ENCODE measurements at places on chromosomes 7 and 10.

DNA sequence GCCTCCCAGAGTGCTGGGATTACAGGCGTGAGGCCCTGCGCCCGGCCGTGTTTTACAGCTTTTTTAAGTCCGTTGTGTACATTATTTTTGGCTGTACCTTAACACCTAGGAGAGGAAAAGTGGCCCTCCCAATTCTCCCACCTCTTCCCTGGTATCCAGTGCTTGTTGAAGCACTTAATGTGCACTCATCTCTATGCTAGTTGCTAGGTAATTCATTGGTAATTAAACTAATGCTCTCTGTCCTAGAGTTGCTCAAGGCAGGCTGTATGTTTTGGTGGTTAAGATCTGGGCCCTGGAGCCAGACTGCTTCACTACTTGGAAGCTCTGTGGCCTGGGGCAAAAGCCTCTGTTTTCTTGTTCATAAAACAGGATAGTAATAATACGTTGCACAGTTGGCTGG lies 19.6 kb downstream of the AVPI1 start:
- no peak for DNase-seq

- DNase-seq, result no peak
These were observed 733.1 kb upstream of the C7orf33 start for GRCh38 chr7:147857152-147858140.

DNA sequence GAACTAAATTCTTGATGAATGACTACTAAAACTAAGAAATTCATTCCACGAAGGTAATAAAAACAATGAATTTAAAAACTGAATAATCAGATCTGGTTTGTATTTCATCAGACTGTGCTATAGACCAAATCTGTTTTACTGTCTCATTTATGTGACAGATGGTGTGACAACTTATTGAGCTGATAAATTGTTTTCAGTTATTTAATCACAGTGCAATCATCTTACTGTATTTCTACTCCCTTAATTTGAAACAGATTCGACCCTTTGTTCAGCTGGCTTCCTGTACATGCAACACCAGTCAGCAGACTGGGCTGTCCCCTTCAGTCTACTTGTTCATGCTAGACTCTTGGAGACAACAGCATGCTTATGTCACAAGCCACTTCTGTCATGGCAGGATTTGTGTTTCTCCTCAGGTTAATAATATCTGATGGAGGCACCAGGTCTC lies 150.9 kb downstream of the MBL2 start:
- DNase-seq, result peak; percentile 25

GRCh38 chr7:26443751-26444150 lies 152.1 kb downstream of the SNX10 start:
- no peak for DNase-seq

- no peak for DNase-seq
These were observed 355.3 kb upstream of the NPVF start for GRCh38 chr7:25583621-25584020.

DNA sequence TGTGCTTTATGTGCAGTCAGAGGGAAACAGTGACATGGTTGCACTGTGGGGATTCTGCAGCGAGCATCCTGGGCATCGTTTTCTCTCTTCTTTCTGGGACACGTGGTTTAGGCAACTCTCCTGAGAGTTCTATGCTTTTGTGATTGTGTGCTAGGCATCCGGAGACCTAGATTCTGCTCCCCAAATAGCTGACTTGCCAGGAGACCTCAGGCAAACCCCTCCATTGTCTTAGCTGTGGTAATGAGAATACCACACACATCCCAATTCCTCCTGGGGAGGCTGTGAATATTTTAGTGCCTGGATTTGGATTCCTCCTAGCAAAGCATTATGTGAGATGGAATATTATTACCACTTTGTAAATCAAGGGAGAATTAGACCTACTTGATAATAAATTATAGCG lies 611.9 kb upstream of the C7orf33 start:
- DNase-seq, result no peak

DNA sequence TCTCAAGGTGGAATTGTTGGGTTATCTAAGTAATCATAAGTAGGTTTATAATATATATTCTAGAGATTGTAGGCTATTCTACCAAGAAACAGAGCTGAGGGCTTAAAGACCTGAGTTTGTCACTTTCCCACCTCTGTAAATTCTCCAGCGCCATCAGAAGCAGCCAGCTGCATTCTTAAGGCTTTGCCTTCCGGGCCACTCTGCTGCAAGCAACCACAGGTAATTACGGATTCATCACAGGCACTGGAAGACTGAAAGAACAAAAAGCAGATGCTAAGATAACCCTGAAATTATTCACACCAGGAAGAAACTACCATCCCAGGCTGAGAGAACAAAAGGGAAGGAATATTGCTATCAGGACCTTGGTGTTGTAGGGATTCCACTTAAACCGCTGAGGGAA lies 137.8 kb upstream of the JCAD start:
- no peak for DNase-seq

GRCh38 chr10:4569151-4569550 lies 256.9 kb upstream of the AKR1E2 start:
- DNase-seq, result no peak

DNA sequence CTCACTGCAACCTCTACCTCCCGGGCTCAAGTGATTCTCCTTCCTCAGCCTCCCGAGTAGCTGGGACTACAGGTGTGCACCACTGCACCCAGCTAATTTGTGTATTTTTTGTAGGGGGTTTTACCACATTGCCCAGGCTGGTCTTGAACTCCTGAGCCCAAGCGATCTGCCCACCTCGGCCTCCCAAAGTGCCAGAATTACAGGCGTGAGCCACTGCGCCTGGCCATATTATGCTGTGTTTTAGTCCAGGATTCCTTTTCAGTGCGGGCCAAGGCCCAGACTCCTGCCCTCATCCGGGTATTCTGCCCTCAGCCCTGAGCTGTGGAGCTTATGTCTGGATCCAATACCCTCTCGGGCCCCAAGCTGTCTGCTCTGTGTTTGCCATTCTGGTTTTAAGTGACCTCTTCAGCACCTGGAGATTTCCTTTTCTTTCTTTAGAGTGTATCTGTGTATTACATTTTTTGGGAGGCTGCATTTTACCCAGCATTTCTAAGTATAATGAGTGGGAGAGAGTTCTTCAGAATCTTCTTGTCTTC lies 114.9 kb downstream of the BUB3 start:
- DNase-seq, result no peak

GRCh38 chr10:128071417-128071782 lies 54.8 kb downstream of the MKI67 start:
- no peak for DNase-seq

DNA sequence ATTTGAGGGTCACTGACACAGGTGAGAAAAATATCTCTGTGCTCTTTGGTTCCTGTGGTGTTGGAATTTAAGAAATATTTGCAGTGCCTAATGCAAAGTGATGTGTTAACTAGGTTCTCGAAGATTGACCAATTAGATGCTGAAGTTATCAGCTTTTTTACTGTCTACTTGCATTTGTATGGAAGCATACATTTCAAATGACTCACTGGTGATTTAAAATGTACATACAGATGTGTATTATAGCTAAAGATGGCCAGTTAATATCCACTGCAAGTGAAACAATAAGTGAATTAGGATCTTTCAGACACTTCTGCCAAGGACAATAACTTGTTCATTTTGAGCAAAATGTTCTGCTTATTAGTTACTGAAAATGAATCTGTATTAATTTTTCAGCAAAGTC lies 205.0 kb downstream of the FANK1 start:
- DNase-seq, result no peak

- no peak for DNase-seq
These were observed 549 bp downstream of the GPNMB start for GRCh38 chr7:23247046-23247602.

GRCh38 chr10:85647741-85648140 lies 718.9 kb downstream of the GRID1 start:
- no peak for DNase-seq

DNA sequence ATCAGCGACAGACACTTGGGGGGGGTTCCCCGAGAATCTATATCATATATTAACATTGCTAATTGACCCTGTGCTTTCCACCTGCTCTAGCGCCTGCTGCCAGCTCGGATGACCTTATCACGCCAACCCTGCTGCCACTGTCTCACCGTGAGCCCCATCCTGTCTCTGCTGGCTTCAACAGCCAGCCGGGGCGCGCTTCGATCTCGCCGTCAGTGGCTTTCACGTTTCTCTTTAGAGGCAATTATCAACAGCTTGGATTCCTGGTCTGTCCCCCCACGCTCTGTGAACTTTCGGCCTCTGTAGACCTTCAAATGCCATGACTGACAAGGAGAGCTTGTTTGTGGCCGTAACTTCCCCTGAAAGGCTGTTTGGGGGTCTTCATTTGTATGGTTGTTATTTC lies 123.0 kb downstream of the EBF3 start:
- DNase-seq, result no peak

DNA sequence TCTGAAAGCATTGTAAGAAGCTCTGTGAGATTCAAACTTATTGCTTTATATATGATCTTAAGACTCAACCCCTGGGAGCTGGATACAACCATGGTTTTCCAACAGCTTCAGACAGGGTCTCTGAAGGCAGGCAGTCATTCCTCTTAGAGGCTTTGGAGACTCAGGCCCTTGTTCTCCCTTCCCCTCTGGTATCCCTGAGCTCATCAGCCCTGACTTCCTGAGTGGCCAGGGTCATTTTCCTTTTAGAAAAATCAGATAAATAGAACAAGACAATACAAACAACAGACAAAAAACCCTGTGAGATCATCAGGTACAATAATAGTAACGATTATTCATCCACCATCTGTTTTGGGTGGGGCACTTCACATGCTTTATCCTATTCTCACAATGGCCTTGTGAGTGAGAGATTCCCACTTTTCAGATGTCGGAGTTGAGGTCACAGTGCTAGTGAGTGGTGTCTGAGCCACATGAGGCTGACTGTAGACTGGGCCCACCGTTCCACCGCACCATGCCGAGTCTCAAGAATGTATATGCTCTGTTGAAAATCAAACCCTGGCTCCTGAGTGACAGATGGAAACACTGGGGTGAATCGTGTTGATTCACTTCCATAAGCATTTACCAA lies 144.2 kb downstream of the CXCL12 start:
- DNase-seq, result no peak

DNA sequence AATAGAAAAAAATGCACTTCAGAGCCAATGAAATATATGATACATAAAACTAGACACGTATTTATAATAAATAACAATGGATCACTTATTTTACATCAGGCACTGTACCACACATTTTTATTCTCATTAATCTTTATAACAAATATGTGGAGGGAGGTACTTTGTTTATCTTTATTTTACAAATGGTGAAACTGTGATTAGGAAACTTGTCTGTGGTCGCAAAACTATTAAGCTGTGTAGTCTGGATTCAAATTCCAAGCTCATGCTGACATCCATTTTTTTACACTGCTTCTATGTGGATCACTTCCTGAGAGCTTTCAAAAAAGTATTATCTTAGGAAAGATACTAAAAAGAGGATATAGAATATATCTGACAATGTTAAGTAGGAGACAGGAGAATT lies 978.6 kb downstream of the SORCS1 start:
- no peak for DNase-seq

GRCh38 chr7:47777531-47778152 lies 170.6 kb downstream of the PKD1L1 start:
- DNase-seq, result no peak

DNA sequence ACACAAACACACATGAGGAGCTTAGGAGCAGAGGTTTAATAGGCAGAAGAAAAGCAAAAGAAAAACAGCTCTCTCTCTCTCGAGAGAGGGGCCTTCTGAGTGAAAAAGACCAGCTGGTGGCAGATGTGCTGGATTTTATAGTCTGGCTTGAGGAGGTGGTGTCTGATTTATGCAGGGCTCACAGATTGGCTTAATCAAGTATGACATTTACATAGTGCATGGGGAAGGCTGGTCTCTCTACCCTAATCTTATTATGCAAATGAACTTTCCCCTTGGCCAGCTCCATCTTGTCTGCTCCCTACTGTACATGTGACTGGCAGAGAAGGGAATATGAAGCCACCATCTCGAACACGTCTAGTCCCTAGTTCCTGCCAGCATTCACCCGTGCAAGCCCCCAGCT lies 219.5 kb upstream of the ZNF804B start:
- DNase-seq, result peak; percentile 95

DNA sequence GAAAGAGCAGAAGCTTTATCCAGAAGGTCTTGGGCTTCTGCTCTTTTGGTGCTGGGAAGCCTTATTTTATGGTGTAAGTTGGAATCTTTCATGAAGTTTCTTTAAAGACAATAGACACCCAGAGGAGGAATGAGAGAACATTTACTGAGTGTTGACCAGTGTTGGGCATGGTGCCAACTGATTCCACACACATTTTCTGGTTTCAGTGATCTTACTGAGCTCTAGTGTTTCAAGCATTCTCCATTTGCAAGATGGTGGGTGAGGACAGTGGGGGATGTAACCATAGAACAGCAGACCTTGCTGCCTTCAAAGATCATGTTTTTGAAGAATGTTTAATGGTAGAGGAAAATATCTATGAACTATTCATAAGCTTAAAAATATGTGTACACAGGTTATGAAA lies 114.6 kb downstream of the LRMDA start:
- no peak for DNase-seq

DNA sequence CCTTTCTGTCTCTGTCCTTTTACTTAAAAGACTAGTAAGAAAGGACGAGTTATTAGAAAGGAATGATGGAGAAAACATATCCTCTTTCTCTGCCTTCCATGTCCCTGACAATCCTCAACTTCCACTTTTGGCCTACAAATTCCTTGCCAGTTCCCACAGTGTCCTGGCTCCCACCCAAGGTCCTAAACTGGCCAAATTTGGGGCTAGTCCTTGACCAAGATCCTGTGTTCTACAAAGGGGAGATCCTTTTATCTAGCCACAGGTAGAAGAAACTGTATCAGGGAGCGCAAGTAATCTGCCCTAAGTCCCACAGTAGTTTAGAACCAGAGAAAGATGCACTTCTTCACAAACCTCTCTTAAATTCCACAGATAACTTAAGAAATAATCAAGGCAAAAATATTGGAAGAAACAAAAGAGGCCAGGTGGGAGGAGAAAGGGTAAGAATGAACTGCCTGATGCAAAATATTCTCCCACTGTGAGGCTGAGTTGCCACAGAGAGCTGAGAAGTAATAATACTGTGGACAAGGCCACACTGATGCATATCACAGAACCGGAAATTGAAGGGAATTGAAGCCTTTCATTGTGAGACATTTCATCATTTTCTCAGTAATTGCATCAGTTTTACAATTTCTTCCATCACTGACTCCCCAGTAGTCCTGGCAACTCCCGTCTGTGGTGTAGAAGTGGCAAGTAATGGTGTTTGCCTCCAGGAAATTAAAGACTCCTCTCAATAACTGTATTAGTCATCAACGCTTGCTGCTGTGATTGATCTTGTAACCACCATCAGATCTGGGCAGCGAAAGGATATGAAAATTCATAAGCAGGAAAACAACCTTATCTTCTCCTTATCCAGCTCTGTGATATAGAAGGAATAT lies 47.2 kb downstream of the DNAJC12 start:
- no peak for DNase-seq

All from NCI-H524 (cell line).